Nephron progenitor cell (in vitro differentiated cells): ENCODE measurements at places on chromosomes 6 and 20.

- peaks cover 7% of the 10 kb centered on the region for H3K27me3 ChIP-seq
- no peak overlapping the region for H3K27ac ChIP-seq
- no peaks in the 10 kb centered on the region for H3K36me3 ChIP-seq
- DNase-seq, result no peak
- H3K4me1 ChIP-seq, result peaks cover 26% of the 10 kb centered on the region
- no peak overlapping the region for H3K4me3 ChIP-seq
Measured at GRCh38 chr20:24495266-24495665, 25.8 kb downstream of the SYNDIG1 start.

DNA sequence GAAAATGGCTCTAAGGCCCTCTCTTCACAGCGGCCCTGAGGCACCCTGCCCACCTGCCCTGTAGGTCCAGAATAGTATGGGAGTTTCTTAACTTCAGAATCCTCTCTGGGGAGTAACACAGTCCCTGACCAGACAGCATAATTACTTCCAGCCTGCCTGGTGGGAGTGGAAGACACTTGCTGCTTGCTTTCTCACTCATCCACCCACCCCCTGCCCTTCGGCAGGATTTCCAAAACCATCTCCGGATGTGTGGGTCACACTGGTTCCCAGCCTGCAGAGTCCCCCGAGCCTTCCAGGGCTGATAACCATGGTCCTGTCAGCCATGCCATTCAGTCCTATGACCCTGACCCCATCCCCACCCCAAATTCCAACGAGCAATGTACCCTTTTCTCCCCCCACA, 5.4 kb downstream of the SLC29A1 start:
- peaks cover 3% of the 10 kb centered on the region for H3K27me3 ChIP-seq
- H3K36me3 ChIP-seq, result peaks cover 18% of the 10 kb centered on the region
- H3K4me3 ChIP-seq, result peak overlapping the region; percentile 11

GRCh38 chr20:59068534-59068933, 25.9 kb upstream of the PRELID3B start:
- peaks cover 5% of the 10 kb centered on the region for H3K4me1 ChIP-seq
- DNase-seq, result no peak

DNA sequence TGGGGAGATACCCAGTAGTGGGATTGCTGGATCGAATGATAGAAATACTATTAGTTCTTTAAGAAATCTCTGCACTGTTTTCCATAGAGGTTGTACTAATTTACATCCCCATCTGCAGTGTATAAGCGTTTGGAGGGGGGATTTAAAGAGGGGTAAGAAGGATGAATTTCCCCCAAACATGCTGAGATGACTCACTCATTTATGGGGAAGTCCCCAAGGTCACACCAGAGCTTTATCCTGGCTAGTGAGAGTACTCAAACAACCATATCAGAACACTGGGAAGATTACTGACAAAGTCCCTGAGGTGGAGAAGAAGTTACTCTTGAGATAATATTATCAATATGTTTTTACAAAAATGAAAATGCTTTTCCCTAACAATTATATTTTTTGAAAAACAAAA, 44.0 kb downstream of the ROS1 start:
- H3K36me3 ChIP-seq, result no peaks in the 10 kb centered on the region
- no peak overlapping the region for H3K27ac ChIP-seq
- H3K27me3 ChIP-seq, result peaks cover 13% of the 10 kb centered on the region
- H3K4me3 ChIP-seq, result no peak overlapping the region

GRCh38 chr6:74518035-74518434, 687.8 kb downstream of the COL12A1 start:
- H3K4me1 ChIP-seq, result no peaks in the 10 kb centered on the region
- H3K4me3 ChIP-seq, result no peak overlapping the region
- no peaks in the 10 kb centered on the region for H3K36me3 ChIP-seq
- no peak for DNase-seq
- no peak overlapping the region for H3K27ac ChIP-seq
- H3K27me3 ChIP-seq, result no peaks in the 10 kb centered on the region

GRCh38 chr6:133435065-133435728, 194.0 kb downstream of the EYA4 start:
- H3K27me3 ChIP-seq, result peaks cover 3% of the 10 kb centered on the region
- no peak overlapping the region for H3K4me3 ChIP-seq
- no peak for DNase-seq
- peaks cover 48% of the 10 kb centered on the region for H3K4me1 ChIP-seq

DNA sequence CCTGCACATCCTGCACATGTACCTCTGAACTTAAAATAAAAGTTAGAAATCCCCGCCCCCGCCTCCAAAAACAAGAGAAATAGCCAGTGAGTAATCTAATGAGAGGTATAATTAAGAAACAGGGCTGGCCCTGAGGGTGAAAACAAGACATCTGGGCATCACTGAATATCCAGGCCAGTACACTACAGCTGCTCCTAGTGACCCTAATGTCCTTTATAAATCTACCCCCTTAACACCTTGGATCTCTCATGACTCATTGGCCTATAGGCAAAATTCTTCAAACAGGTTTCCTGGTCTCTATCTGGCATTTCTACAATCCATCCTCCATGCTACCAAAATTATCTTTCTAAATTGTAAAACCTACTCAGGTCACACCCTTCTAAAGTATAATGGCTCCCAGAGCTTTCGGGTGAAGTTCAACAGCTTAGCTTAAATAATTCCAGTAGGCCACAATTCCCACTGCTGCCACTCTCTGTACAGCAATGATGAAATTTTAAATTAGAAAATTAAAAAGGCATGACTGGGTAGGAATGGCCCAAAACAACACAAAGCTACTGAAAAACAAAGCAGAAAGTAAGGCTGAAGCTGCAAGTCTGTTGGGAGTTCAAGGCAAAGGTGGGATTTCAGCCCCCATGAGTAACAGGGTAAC, 260.9 kb downstream of the GMDS start:
- H3K4me3 ChIP-seq, result no peak overlapping the region
- peaks cover 56% of the 10 kb centered on the region for H3K36me3 ChIP-seq
- no peak overlapping the region for H3K27ac ChIP-seq

DNA sequence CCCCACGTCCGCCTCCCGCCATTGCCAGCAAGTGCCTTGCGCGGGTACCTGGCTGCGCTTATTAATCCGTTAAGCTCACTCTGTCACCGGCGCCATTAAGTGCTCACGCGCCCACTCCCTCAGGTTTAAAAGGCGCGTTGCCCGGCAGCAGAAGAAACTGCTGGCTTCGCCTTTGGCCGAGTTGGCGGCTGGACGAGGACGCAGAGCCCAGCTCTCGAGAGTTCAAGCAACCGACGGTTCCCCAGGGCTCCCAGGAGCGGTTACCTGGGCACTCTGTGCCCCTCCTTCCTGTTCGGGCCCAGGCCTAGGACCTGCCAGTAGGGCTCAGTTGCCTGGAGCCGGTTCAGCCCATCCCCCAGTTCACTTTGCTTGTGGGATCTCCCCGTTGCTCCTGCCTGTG, at the start of gene GGTLC1:
TSS of gene GGTLC1 (minus strand) at position 219 of the 400 bp plus-strand sequence. CDS start 2,168 bp downstream, outside the sequence.
- no peaks in the 10 kb centered on the region for H3K27me3 ChIP-seq
- no peak for DNase-seq
- H3K4me3 ChIP-seq, result no peak within 1 kb of the TSS
- H3K4me1 ChIP-seq, result peaks cover under 1% of the 10 kb centered on the region

- no peak for DNase-seq
- no peak overlapping the region for H3K27ac ChIP-seq
- H3K4me3 ChIP-seq, result no peak overlapping the region
- H3K4me1 ChIP-seq, result peaks cover 12% of the 10 kb centered on the region
- peaks cover 11% of the 10 kb centered on the region for H3K27me3 ChIP-seq
- no peaks in the 10 kb centered on the region for H3K36me3 ChIP-seq
Measured at GRCh38 chr6:41741625-41742490, 5.3 kb downstream of the PGC start.

GRCh38 chr20:40551125-40551530, 137.9 kb downstream of the MAFB start:
- no peak overlapping the region for H3K4me3 ChIP-seq
- H3K27ac ChIP-seq, result no peak overlapping the region
- no peaks in the 10 kb centered on the region for H3K4me1 ChIP-seq
- no peak for DNase-seq
- H3K27me3 ChIP-seq, result peaks cover 12% of the 10 kb centered on the region

DNA sequence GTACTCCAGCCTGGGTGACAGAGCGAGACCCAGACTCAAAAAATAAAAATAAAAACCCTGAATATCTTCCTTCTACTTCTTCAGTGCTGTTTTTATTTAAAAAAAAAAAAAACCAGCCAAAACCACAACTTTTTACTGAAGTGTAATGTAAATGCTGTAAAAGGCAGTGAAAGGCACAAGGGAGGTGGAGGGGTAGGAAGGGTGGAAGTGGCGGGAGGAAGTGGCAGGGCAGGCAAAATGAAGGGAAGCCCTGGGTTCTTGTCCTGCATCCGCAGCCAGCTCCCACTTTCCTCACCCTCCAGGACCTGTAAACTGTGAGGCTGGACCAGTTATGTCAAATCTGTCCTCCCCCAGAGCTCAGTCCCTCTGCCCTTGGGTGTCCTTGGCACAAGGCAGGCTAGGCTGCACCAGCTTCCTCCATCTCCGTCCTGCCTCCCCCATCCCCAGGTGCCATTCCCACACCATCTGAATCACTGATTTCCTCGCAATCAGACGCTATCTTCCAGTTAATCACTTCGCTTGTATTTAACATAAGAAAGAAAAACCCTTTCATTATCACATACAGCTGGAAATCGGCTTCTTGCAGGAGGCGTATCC, 13.7 kb upstream of the PANK2 start:
- DNase-seq, result no peak
- no peak overlapping the region for H3K27ac ChIP-seq
- no peak overlapping the region for H3K4me3 ChIP-seq
- no peaks in the 10 kb centered on the region for H3K27me3 ChIP-seq
- peaks cover 23% of the 10 kb centered on the region for H3K4me1 ChIP-seq

DNA sequence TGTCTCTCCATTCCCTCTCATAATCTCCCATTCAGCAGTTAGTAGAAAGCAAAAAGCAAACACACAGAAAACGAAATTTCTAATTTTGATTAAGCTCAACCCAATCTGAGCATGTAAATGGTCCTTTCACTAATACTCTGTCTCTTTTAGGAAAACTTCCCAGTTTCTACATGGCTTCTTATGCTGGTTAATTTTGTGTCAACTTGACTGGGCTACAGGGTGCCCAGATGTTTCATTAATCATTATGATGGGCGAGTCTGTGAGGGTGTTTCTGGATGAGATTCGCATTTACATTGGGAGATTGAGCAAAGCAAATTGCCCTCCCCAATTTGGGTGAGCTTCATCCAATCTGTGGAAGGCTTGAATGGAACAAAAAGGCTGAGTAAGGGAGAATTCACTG, 142.2 kb downstream of the MBOAT1 start:
- peaks cover 7% of the 10 kb centered on the region for H3K27me3 ChIP-seq
- no peak for DNase-seq
- no peak overlapping the region for H3K27ac ChIP-seq

- no peak overlapping the region for H3K27ac ChIP-seq
- H3K4me1 ChIP-seq, result peaks cover 13% of the 10 kb centered on the region
- H3K27me3 ChIP-seq, result peaks cover 4% of the 10 kb centered on the region
- no peaks in the 10 kb centered on the region for H3K36me3 ChIP-seq
Measured at GRCh38 chr6:25462235-25462897, 183.2 kb downstream of the CARMIL1 start.
